ENCODE measurements at places on chromosomes 16 and 17. TPM values are rescaled to one million over a fixed set of nuclear protein-coding genes. Genes with fewer than 3 reads are reported as not detected.

The NOS2 gene
- not detected for polyA plus RNA-seq

The IL17C gene
- 0.06 TPM for polyA plus RNA-seq

The PGP gene
- 19.9 TPM for polyA plus RNA-seq

The GPRC5C gene
- 9.2 TPM for polyA plus RNA-seq

The CX3CL1 gene
- polyA plus RNA-seq, result 5.9 TPM

DNA sequence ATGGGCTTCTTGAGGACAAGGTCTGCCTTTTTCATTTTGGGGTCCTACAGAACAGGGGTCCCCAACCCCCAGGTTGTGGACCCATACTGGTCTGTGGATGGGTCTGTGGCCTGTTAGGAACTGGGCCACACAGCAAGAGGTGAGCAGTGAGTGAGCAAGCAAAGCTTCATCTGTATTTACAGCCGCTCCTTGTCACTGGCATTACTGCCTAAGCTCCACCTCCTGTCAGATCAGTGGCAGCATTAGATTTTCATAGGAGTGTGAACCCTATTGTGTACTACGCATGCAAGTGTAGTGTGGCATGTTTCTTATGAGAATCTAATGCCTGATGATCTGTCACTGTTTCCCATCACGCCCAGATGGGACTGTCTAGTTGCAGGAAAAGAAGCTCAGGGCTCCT lies 33.9 kb downstream of the ERN1 start:
- DNase-seq, result no peak

DNA sequence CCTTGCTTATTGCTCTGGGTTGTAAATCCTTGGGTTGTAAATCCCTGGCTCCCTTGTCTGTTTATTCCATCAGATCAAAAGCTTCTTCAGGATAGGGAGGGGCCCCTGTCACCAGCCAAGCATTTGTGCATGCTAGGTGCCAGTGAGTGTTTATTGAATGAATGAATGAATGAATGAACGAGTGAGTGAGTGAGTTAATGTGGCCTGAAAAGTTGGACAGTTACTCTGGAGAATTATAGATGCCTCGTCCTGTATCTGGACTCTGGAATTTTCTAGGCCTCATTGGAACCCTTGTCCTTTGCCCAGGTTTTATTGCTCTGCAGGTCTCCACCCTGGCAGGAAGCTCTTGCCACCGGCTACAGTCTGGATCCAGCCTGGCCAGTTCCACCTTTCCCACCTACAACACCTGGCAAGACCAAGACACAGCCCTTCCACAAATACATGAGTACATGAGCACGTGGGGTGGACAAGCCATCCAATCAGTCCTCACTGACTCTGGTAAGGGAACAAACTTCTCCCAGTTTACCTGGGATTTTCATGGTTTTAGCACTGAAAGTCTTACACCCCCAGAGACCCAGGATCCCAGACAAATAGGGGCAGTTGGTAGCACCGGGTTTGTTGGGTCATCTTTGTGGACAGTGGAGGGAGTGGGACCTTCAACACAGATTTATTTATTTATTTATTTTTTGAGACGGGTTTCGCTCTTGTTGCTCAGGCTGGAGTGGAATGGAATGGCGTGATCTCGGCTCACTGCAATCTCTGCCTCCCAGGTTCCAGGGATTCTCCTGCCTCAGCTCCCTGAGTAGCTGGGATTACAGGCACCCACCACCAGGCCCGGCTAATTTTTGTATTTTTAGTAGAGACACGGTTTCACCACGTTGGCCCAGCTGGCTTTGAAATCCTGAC lies 14.7 kb upstream of the CDH1 start:
- DNase-seq, result no peak

DNA sequence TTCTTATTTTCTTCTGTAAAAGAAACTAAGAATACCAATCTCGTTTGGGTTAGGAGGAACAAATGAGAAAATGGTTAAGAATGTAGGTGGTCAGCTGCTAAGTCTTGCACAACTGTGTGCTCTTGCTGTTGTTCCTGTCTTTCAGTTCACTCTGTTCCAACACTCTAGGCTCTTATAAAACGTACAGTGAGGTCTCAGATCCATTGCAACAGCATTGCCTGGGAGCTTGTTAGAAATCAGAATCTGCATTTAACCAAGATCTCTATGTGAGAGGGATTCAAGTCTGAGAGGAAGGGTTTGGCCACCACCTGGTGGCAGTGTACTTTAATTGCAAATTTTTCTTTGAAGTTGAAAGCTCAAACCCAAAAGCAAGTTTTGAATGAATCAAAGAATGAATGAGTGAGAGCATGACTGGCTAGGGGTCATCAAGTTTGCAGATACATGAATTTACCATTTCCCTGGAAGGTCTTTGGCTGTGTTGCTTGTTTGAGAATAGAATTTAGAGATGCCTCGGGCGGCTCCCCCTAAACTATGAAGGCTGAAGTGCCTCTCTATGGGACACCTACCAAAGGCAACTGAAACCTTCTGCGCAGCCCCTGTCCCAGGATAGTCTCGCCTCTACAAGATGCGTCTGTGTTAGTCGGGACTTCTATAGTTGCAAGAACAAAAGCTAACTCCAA lies 2.5 kb downstream of the ALOX15B start:
- DNase-seq, result peak; percentile 84

- DNase-seq, result no peak
Observed at GRCh38 chr16:68416057-68417046, 32.0 kb downstream of the SMPD3 start.

GRCh38 chr17:72463287-72464102 lies 342.7 kb downstream of the SOX9 start:
- DNase-seq, result no peak

DNA sequence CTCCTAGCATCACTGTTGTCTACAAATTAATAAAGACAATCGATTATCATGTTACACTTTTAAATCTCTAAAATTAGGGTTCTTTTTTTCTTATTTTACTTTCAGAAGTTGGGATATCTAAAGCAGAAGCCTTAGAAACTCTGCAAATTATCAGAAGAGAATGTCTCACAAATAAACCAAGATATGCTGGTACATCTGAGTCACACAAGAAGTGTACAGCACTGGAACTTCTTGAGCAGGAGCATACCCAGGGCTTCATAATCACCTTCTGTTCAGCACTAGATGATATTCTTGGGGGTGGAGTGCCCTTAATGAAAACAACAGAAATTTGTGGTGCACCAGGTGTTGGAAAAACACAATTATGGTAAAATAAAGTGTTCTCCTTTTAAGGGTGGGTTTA lies 2.4 kb downstream of the RAD51C start:
- no peak for DNase-seq

- no peak for DNase-seq
Observed at GRCh38 chr16:79769270-79769927, 168.9 kb upstream of the MAF start.

- no peak for DNase-seq
Observed at GRCh38 chr16:14502256-14502875, 127.7 kb downstream of the PARN start.

GRCh38 chr17:33687831-33688230 lies 394.7 kb upstream of the ASIC2 start:
- no peak for DNase-seq
